ENCODE measurements at places on chromosomes 2 and 18. TPM values are rescaled to one million over a fixed set of nuclear protein-coding genes. Genes with fewer than 3 reads are reported as not detected.

VAPA gene
- 203 TPM for total RNA-seq

ARMC9 gene
- total RNA-seq: 26.1 TPM

TNFRSF11A gene
- 3.1 TPM for total RNA-seq

LTBP1 gene
- total RNA-seq: 10.7 TPM

SANBR gene
- total RNA-seq: 16.8 TPM

LYPD6B gene
- not detected for total RNA-seq

ANKRD39 gene
- total RNA-seq: 6.9 TPM

DHX57 gene
- total RNA-seq: 23.4 TPM

CCBE1 gene
- total RNA-seq: 1.5 TPM

C18orf63 gene
- not detected for total RNA-seq

ZNF892 gene
- total RNA-seq: 7.2 TPM

IL1B gene
- not detected for total RNA-seq

CDH19 gene
- 0.09 TPM for total RNA-seq

PLCD4 gene
- total RNA-seq: 0.85 TPM

CAPN13 gene
- total RNA-seq: not detected
